ENCODE measurements at places on chromosomes 2 and 18. TPM values are rescaled to one million over a fixed set of nuclear protein-coding genes. Genes with fewer than 3 reads are reported as not detected.

- no peaks in the 10 kb centered on the region for H3K27me3 ChIP-seq
- no peak overlapping the region for H3K27ac ChIP-seq
- H3K4me1 ChIP-seq, result no peaks in the 10 kb centered on the region
- no peaks in the 10 kb centered on the region for H3K36me3 ChIP-seq
Observed at GRCh38 chr2:164138750-164139149, 402.9 kb upstream of the FIGN start.

Gene SULT1C4
- 85.0 TPM for total RNA-seq

DNA sequence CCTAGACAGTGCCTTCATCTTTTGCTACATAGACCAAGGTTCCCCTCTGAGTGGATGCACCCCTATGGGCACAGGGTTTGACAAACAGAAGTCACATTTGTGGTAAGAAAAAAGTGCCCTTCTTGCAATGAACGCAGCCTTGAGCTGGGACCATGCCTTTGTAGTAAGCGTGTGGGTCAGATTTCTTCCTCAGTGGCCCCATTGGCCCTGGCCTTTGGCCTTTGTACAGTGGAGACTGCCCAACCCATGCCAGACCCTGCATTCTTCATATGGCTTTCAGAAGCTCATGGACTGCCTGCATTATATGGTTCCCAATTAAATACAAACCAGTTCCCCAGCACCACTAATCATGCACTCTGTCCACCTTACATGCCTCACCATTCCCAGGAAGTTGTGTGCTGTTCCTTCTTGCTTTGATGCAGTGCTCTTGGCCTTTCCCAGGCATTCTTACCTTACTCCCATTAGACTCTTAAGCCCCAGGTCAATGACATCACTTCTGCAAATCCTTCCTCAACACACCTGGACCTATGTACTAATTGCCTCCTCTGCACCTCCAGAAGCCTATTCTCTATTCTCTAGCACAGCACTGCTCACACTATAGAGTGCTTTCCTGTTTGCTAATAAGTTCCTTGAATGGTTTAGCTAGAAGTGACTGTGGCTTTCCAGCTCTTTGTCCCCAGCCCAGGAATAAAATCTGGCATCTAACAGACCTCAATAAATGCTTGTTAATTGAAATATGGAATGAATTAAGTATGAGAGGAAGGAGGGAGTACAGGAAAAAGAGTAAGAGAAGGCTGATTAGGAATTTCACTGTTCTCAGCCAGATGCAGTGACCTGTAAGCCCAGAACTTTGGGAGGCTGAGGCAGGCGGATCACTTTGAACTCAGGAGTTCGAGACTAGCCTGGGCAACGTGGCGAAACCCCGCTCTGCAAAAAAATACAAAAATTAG is 60.2 kb downstream of the TMEM247 start:
- DNase-seq, result no peak
- no peaks in the 10 kb centered on the region for H3K27me3 ChIP-seq
- no peak overlapping the region for H3K27ac ChIP-seq
- no peaks in the 10 kb centered on the region for H3K36me3 ChIP-seq

- H3K36me3 ChIP-seq, result peaks cover 2% of the 10 kb centered on the region
- H3K4me1 ChIP-seq, result peaks cover 2% of the 10 kb centered on the region
- H3K27me3 ChIP-seq, result no peaks in the 10 kb centered on the region
- no peak for DNase-seq
- H3K4me3 ChIP-seq, result no peak overlapping the region
- H3K27ac ChIP-seq, result no peak overlapping the region
Observed at GRCh38 chr2:128389388-128390086, 70.9 kb upstream of the HS6ST1 start.

DNA sequence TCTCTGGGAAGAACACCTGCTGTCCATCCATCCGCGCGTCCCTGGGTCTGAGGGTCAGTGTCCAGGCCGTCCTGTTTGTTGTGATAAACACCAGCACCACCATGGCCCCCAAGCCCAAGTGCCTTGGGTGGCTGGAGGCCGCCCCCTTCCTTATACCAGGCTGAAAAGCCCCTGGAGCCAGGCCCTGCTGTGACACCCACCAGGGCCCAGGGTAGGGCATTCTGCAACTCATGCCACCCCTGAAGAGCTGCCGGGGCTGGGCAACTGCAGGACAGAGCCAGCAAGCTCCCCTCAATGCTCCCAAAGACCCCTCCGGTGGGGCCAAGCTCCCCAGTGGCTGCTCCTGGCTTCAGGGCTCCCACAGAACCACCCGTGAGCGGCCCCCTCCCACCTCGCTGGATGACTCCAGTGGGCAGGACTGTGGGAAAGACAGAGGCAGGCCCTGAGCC is 31.9 kb upstream of the SNED1 start:
- H3K4me1 ChIP-seq, result peaks cover 8% of the 10 kb centered on the region
- DNase-seq, result peak; percentile 10

DNA sequence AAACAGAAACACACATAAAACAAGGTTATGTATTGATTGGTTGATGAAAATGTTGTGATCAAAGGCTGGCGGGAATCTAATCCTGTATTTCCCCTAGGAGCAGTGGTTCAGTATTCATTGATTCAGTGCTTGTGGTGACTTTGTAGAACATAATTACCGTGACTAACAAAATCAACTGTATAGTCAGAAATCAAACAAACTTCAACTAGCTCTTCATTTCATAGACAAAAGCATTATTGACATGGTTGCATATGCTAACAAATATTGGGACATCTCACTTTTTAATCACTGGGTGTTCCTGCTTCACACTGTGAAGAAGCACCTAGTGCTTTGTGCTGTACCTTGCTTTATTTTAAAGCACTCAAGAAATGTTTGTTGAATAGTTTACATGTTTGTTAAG is 41.4 kb downstream of the USP14 start:
- no peaks in the 10 kb centered on the region for H3K4me1 ChIP-seq
- no peak overlapping the region for H3K4me3 ChIP-seq
- no peaks in the 10 kb centered on the region for H3K27me3 ChIP-seq
- no peak overlapping the region for H3K27ac ChIP-seq
- H3K36me3 ChIP-seq, result peaks cover 29% of the 10 kb centered on the region

GRCh38 chr2:118539290-118539689 is 308.2 kb downstream of the EN1 start:
- H3K4me1 ChIP-seq, result no peaks in the 10 kb centered on the region
- H3K27me3 ChIP-seq, result no peaks in the 10 kb centered on the region
- no peak overlapping the region for H3K4me3 ChIP-seq
- DNase-seq, result no peak
- H3K27ac ChIP-seq, result no peak overlapping the region

Gene POTEJ
- total RNA-seq, result 1.8 TPM

Gene ASPRV1
- 1.4 TPM for total RNA-seq

Gene KRTCAP3
- total RNA-seq, result 13.6 TPM

- DNase-seq, result peak; percentile 95
- no peak overlapping the region for H3K4me3 ChIP-seq
- no peaks in the 10 kb centered on the region for H3K27me3 ChIP-seq
- peaks cover 47% of the 10 kb centered on the region for H3K4me1 ChIP-seq
- H3K36me3 ChIP-seq, result no peaks in the 10 kb centered on the region
Observed at GRCh38 chr18:48827291-48828193, 123.2 kb downstream of the SMAD7 start.

Gene GRB14
- 4.8 TPM for total RNA-seq

DNA sequence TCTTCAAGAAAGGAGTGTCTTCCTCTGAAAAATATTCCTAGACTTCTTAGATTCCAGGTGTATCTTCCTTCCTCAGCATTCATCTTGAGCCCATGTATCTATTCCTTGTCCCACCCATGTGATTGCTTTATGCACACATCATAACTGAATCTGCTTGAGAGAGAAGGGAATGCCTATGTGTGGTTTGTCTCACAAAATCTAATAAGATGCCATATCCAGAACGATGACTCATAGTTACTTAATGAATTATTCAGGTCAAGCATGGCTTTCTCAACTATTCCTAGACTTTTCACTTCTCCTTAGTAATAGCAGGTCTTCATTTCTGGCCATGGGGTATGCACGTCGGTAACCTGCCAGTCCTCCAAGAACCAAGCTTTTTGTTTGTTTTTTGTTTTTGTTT is 121.8 kb downstream of the SETBP1 start:
- H3K27ac ChIP-seq, result peak overlapping the region; percentile 42
- no peaks in the 10 kb centered on the region for H3K36me3 ChIP-seq
- peaks cover 25% of the 10 kb centered on the region for H3K4me1 ChIP-seq
- no peak for DNase-seq
- no peaks in the 10 kb centered on the region for H3K27me3 ChIP-seq

DNA sequence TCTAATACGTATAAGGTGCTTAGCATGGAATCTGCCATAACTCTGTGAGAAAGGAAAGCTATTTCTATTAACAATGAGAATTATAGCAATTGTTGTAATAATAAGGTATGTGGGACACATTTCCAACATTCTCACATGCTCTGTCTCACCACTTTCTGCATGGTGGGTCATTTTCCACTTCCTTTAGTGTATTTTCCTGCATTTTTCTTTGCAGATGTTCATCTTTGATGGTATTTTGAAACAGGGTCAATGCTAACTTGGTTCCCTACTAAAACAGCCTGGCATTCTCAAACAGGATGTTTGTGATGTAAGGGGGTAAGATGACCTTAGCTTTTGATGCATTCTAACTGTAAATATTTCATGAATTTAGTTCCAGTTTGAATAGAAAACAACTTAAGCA is 54.7 kb downstream of the MYO1B start:
- no peak overlapping the region for H3K4me3 ChIP-seq
- no peaks in the 10 kb centered on the region for H3K36me3 ChIP-seq

DNA sequence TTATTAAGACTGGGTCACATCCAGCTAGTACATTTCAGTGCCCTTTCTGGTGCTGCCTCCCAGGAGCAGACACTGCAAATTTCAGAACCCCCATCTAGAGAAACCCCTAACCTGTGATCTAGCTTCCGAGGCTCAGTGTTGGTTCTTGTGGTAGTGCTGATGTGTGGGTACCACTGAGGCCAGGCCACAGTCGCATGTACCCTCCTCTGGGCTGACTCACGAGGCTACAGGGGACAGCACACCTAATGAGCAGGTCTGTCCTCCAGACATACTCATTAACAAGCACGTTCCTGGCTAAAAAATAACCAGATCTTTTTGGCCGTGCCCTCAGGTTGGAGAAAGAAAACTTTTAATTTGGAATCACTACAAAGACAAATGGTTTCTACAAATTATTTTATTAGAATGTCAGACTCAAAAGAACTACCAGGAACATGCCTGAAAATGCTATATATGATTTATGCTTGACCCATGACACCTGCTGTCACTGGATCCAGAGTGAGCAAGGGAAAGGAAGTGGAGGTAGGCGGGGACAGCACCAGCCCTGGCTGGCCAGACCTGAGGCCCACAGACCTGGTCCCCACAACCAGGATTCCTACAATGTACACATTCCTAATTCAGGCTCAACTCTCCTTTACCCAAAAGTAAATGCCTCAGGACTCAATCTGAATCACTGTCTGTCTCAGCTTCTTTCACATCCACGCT is 8.5 kb downstream of the CIAO1 start:
- H3K4me1 ChIP-seq, result no peaks in the 10 kb centered on the region
- no peak overlapping the region for H3K4me3 ChIP-seq
- DNase-seq, result no peak
- H3K27ac ChIP-seq, result no peak overlapping the region
- H3K36me3 ChIP-seq, result peaks cover 50% of the 10 kb centered on the region

DNA sequence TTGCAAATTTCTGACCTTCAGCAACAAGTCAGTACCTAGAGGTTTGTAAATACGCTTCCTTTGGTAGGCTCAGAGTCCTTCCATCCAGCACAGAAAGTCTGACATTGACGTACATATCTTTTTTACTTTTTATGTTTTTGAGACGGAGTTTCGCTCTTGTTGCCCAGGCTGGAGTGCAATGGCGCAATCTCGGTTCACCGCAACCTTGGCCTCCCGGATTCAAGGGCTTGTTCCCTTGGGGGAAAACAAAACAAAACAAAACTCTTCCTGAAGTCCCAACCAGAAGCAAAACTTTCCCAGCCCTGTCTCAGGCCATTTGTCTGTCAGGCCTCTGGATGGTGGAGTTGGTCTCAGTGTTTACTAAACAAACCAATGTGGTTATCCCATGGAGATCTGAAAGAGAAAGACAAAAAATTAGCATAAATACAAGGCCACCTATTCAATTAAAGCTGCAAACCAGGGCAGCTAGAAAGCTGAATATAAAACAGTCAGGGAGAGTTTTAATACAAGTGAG is 29.6 kb upstream of the ATL2 start:
- peak; percentile 41 for DNase-seq
- no peak overlapping the region for H3K4me3 ChIP-seq
- no peaks in the 10 kb centered on the region for H3K4me1 ChIP-seq
- no peaks in the 10 kb centered on the region for H3K36me3 ChIP-seq
- H3K27me3 ChIP-seq, result no peaks in the 10 kb centered on the region

DNA sequence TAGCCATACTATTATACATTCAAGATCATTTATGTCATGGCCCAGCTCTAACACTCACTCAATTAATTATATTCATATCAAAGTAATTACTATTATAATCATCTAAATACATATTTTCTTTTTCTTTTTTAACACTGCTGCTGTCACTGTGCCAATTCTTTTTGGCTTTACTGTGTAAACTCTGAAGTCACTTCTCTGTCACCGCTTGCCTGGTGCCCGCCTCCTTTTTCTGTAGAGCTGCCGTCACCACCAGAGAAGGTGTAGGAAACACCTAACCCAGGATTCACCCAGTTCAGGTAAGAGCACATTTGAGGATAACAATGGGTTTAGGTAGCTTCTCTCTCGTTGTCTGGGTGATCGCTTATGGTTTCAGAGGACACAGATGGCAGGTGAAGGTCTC is 93.3 kb downstream of the AOX1 start:
- peaks cover 6% of the 10 kb centered on the region for H3K4me1 ChIP-seq
- no peaks in the 10 kb centered on the region for H3K27me3 ChIP-seq
- no peak overlapping the region for H3K4me3 ChIP-seq
- H3K27ac ChIP-seq, result no peak overlapping the region
- no peak for DNase-seq

- H3K27ac ChIP-seq, result no peak overlapping the region
- no peaks in the 10 kb centered on the region for H3K36me3 ChIP-seq
- no peaks in the 10 kb centered on the region for H3K4me1 ChIP-seq
Observed at GRCh38 chr2:7324706-7325105, 407.5 kb downstream of the RNF144A start.

Gene GPR35
- total RNA-seq, result 4.4 TPM

- H3K4me3 ChIP-seq, result no peak overlapping the region
- H3K27me3 ChIP-seq, result no peaks in the 10 kb centered on the region
- DNase-seq, result no peak
Observed at GRCh38 chr18:10449396-10449795, 5.0 kb upstream of the APCDD1 start.

Gene POLR1A
- total RNA-seq, result 39.1 TPM

Gene EXOC6B
- 20.9 TPM for total RNA-seq
